ENCODE measurements at places on chromosomes 3 and 15.

GRCh38 chr3:137116619-137117018 lies 158.8 kb downstream of the IL20RB start:
- no peak for DNase-seq

GRCh38 chr3:14946739-14947099 lies 664 bp upstream of the NR2C2 start:
- DNase-seq = no peak

DNA sequence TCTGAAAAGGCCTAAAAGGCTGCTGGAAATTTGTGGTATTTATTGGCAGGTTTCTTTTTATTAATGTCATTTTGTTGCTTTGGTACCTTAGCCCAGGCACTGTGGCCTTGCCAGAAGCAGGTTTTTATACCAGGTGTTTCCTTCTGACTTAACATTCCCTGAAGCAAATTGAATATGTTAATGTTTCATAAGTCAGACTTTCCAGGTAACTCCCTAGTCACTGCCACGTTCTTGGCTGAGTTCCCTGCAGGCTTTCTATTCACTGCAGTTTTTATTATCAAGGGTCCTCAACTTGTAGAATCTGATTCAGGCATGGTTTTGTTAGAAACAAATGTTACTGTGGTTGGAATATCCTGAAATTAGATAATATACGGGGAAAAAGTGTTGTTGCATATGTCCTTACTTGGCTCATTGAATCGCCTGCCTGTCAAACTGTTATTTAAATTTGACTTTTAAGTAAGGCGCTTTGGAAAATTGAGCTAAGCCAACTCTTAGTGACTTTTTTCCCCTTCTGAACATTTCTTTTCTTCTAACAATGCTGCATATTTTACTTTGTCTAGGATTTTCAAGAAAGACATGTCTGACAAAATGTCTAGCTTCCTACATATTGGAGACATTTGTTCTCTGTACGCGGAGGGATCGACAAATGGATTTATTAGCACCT lies 22.9 kb downstream of the ITPR1 start:
- no peak for DNase-seq

DNA sequence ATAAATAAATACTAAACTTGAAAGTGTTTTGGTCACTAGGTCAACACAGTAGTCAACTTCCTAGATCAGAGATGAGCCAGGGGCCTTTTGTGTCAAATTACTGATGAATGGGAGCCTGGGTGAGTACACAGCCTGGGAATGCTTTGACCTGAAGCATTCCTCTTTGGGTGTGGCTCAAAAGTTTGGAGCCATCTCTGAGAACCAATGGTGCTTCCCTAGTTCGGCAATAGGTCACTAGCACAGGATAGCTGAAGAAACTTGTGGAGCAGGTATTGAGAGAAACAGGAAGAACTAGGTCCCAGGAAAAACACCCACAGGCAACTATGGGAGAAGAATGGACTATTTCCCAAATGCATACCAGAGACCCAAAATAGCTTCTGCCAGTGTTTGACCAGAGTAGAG lies 56.6 kb upstream of the PLXND1 start:
- DNase-seq = no peak

DNA sequence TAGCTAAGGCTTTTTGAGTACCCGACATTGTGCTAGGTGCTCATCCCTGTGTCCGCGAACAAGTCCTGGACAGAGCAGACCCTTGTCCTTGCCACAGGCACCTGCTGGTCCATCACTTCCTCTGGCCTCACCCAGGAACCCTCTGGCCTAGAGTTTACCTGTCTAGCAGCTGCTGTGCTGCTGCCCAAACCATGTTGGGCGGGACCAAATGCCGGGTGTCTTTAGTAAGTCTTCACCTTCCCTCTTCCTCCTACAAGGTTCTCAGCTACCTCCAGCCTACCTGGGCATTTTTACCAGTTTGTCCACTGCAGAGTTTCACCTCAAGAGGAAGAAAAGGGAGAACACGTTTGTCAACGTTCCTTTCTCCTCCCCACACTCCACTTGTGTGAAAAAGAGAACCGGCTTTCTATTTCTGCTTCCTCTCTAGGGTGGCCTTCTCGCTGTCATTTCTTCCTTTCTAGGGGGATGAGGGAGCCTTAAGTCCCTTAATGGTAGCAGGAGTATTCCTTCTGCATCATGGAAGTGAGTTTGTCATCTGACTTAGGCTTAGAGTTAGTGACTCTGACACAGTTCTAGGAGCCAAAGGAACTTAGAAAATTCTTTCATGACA lies 80.4 kb upstream of the GCNT3 start:
- DNase-seq = no peak

- no peak for DNase-seq
These were observed 24.6 kb upstream of the ANPEP start for GRCh38 chr15:89839167-89839810.

- DNase-seq = no peak
These were observed 474.5 kb downstream of the RBMS3 start for GRCh38 chr3:29755416-29755815.

- no peak for DNase-seq
These were observed 2.3 kb upstream of the ZNF280D start for GRCh38 chr15:56735589-56735988.

GRCh38 chr15:83913034-83913632 lies 259.2 kb downstream of the ADAMTSL3 start:
- no peak for DNase-seq

DNA sequence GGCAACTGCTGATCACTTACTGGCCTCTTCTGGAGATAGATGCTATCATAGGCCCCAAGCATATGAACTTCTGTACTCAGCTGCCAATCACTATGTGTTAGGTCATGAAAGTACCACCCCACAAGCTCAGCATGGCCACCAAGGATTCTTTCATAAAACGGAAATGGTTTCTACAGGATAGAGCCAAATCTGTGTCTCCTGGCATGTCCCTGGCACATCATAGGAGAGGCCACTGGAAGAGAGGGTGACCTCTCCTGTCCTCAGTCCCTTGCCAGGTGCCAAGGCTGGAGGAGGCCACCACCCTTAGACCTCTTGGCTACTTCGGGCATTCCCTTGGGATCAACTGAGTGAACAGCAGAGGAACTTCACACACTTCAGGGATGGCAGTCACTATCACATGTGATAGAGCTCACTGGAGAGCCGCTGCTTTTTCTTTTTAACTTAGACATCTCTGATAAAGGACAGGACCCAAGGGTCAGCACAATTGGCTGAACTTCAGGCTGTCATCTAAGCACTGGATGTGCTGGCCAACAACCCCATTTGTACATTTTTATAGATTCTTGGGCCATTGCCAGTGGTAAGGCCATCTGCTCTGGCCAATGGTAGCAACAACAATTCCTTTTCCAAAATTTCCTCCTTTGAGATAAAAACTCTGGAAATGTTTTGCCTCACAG lies 425.2 kb downstream of the SQOR start:
- DNase-seq = no peak

DNA sequence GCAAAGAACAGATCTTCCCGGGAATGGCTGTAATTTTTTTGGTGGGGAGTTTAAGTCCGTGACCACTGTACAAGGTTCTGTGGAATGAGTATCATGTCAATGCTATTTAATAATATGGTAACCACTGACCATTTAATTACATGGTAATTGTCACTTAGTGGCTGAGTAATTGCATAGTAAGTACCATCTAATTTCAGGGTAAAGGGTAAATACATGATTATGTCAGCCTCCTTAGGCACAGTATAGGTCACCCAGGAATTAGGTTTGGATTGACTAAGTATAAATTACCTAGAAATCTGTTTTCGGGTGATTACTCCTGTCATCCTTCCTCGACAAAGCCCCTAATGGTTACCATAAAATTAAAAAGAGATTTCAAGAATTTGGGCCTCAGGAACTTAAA lies 120.1 kb upstream of the AGBL1 start:
- DNase-seq = no peak

- DNase-seq = peak; percentile 36
These were observed 37.4 kb downstream of the ZNF860 start for GRCh38 chr3:32018757-32019564.

DNA sequence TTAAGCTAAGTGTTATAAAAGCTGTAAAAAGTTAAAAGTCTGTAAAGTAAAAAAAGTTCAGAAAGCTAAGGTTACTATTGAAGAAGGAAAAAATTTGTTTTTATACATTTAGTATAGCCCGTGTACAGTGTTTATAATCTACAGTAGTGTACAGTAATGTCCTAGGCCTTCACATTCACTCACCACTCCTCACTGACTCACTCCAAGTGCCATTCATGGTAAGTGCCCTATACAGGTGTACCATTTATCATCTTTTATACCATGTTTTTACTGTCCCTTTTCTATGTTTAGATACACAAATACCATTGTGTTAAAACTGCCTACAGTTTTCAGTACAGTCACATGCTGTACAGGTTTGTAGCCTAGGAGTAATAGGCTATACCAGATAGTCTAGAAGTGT lies 8.8 kb downstream of the CCDC71 start:
- DNase-seq = no peak

GRCh38 chr3:153111016-153111415 lies 51.0 kb upstream of the RAP2B start:
- DNase-seq = no peak

- no peak for DNase-seq
These were observed 204.1 kb downstream of the STXBP5L start for GRCh38 chr3:121111914-121112612.

- no peak for DNase-seq
These were observed 181.7 kb downstream of the TP63 start for GRCh38 chr3:189812806-189813465.

DNA sequence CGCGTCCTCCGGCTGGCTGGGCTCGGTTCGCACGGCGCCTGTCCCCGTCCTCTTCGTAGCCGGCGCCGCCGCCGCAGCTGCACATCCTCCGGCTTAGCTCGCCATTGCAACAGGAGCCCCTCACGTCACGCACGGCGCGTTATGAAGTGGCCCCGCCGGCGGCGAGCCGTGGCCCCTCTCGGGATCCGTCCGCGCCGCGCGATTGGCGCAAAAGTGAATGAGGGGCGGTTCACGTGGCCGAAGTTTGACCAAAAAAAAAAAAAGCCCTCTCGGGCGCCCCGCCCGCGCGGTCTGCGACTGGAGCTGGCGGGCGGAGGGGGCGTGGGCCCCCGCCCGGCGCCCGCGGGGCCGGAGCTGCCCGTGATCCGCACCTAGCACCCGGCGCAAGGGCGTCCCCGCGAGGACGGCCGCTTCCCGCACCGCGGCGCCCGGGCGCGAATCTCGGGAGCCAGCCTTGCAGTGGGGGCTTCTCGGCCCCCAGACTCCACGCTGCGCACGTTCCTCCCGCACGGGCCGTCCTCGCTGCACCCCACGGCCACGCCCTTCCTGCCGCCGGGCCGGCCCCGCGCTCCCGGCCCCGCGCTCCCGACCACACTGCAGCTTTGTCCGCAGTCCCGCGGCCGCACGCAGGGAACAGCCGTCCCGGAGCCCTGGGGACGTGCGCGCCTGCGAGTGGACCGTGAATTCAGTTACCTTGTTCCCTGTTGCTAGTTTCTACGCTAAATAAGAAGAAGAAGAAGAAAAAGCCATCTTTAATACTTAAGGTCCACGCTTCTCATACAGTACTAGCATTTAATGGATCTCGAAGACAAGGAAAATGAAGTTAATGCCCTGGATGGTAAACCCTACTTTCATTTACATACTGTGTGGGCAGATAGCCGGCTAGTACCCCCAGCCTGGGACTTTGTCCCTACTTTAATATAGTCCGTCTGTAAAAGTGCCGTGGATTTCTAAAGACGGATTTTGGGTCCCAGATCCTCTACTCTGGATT lies at the start of gene CHSY1:
CHSY1 (minus strand) TSS at position 219 of the 991 bp plus-strand sequence. CDS start 592 bp downstream, outside the sequence.
- peak; percentile 89 for DNase-seq

DNA sequence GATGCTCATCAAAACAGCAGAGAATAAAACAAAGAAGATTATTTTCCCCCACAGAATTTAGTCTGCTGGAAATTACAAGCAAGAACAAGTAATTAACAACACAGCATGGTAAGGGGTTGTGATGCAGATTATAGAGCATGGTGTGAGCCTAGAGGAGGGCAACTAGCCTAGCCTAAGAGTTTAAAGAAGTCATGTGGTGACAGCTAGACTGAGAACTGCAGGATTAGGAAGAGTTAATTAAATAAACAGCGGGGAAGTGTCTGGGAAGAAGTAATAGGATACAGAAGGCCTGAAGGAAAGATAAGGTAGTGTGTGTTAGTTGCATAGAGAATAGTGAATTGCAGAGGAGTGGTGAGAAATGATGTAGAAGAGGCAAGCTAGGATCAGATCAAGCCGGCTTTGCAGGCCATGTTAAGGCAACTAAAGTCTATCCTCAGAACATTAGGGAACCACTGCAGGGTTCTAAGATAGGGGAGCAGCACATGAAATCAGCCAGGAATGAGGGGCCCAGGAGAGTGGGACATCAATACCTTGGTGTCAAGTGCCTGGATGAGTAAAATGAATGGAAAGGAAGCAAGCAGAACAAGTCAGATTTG lies 11.9 kb upstream of the PKM start:
- DNase-seq = no peak

DNA sequence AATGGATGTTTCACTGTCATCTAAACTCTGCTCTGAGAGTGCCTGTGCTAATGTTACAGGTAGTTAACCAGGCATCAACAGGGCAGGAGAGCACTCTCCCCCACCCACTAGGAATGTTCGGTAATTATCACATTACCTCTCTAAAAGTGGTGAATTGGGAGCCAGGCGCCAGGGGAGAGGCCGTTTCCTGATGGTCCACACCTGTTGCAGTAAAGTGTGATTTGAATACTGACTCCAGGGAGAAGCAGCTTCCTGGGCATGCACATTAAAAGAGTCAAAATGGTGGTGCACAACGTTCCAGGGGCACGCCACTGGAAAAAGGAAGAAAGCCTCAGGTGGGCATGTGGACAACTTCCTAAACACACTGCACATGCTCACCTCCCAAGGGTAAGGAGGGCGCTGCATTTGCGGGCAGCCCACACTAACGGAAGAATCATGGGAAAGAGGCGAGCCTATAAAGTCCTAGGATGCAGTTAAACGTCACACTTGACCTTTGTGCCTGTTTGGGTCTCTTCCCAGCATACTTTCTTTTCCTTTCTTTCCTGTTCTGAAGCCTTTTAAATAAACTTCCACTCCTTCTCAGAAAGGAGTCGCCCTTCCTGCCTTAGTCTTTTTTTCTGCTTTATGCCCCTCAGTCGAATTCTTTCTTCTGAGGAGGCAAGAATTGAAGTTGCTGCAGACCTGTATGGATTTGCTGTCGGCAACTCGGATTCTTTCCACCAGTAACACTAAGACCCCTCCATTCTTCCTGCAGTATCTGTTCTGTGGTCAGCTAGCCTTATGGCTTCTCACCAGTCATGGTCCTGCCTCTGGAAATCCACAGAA lies 28.9 kb upstream of the GPD1L start:
- DNase-seq = no peak

DNA sequence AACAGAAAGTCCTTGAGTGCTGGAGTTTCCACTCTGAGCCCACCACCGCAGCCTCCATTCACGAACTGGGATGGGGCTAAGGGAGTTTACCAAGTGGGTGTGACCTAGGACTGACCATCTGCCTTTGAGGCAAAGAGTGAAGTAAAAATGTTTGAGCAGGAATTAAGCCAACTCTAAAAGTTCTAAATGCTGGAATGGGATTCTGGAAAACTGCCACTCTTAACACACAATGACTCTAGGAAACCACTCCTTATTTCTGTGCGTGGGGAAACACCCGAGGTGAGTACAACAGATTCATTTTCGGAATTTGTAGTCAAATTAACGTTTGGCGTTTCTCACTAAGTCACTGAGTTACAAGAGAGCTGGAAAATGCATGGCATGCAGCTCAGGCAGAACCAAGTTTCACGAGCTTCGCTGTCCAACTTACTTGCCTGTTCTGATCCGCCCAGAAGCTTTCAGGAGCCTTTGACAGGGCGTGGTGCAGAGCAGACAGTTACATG lies 31.6 kb downstream of the ISL2 start:
- DNase-seq = no peak

All from HuH-7.5 (cell line).